ENCODE measurements at places on chromosomes 3 and 15.

GRCh38 chr3:177816667-177817208, 619.5 kb upstream of the TBL1XR1 start:
- DNase-seq = no peak

DNA sequence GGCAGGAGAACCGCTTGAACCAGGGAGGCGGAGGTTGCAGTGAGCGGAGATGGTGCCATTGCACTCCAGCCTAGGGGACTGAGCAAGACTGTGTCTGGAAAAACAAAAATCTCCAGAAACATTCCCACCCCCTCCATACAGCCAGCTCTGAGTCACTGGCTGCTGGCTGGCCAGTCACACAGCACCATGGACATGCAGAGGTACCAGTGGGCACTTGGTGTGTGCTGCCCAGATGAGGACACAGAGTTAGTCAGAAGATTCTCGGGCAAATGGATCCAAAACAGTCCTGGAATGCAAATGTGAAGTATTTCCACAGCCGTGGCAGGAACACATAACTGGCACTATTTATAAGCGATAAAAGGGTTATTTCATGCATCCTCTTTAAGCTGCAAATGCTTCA, 44.6 kb downstream of the BDH1 start:
- no peak for DNase-seq

- DNase-seq = no peak
Measured at GRCh38 chr15:95075792-95076677, 844.7 kb downstream of the MCTP2 start.

DNA sequence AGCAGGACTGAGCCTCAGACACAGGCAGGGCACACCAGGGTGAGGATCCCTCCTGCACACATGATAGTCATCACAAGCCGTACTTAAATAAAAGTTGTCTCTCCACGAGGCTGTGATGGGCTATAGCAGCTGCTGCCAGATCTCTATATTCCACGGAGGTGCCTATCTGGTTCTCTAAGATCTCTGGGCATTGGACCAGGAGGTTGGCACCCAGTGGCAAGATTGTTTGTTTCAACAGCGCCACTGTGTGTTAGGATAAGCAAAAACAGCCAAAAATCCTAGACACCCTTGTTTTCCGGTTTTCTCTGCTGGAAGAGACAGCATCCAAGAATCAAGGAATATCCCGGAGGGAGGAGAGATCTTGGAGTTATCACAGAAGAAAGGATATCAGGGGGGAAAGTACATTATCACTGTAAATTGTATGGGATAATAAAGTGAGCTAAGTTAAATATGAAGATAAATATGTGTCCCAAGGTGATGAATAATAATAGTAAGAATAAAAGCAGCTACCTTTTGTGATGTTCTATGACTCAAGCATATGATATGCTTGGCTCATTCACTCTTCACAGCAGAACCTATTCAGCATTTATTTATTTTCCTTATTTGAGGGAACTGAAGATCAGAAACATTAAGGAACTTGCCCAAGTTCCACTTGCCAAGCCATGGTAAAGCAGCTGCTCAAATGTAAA, 90.6 kb upstream of the AKAP13 start:
- DNase-seq = peak; percentile 43

Data from CD4-positive, alpha-beta T cell treated with Interleukin-10 for 1 hour (primary cell).